Hindlimb muscle (tissue), 1 donor: ENCODE measurements at places on chromosomes 1 and 21. TPM values are rescaled to one million over a fixed set of nuclear protein-coding genes. Genes with fewer than 3 reads are reported as not detected.

CHAF1B gene
- polyA plus RNA-seq, result 4.5 TPM

FAM131C gene
- polyA plus RNA-seq, result not detected

UBR4 gene
- polyA plus RNA-seq, result 98.1 TPM

FCMR gene
- polyA plus RNA-seq, result 1.5 TPM

SLFNL1 gene
- 0.68 TPM for polyA plus RNA-seq

PADI6 gene
- not detected for polyA plus RNA-seq

TFF1 gene
- polyA plus RNA-seq, result not detected

SRGAP2B gene
- 48.0 TPM for polyA plus RNA-seq

ACOT11 gene
- polyA plus RNA-seq, result 7.2 TPM

LAMB3 gene
- 0.81 TPM for polyA plus RNA-seq

HAO2 gene
- polyA plus RNA-seq, result not detected

CFHR1 gene
- polyA plus RNA-seq, result not detected

SH2D5 gene
- polyA plus RNA-seq, result 0.44 TPM

PRUNE1 gene
- 27.1 TPM for polyA plus RNA-seq

DNA sequence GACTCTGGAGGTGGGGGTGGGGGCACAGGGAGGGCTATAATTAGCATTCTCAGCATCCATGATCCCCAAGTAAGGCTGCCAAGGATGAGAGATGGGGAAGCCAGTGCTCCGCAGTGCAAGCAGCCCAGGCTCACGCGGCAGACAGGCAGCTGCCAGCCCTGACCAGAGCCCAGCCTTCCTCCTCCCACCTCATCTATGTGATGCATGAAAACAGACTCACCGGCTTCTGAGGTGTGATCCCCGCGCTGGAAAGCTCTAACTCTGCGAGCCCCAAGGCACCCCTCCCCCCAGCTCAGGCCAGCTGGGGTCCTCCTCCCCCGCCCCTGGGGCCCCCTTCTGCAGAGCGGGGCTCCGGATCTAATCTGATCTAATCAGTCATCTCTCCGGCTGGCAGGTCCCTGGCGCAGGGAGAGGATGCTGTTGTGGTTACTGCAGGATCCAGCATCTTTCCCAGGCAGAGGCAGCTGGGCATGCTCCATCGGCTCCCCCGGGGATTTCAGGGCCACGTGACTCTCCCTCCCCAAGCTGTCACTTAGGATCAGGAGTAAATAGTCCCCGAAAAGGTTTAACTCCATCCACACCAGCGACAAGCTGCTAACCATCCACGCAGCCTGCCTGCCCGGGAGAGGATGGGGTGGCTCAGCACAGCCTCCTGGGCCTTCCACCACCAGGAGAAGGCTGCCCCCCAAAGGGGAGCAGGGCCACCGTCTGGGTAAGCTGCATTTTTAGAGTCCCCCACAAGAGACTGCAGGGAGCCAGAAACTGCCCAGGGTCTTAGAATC lies at the start of gene PLEKHA6:
TSS of gene PLEKHA6 (minus strand) at position 456 of the 782 bp plus-strand sequence. CDS start 86,202 bp downstream, outside the sequence.
- no peak for DNase-seq

DNA sequence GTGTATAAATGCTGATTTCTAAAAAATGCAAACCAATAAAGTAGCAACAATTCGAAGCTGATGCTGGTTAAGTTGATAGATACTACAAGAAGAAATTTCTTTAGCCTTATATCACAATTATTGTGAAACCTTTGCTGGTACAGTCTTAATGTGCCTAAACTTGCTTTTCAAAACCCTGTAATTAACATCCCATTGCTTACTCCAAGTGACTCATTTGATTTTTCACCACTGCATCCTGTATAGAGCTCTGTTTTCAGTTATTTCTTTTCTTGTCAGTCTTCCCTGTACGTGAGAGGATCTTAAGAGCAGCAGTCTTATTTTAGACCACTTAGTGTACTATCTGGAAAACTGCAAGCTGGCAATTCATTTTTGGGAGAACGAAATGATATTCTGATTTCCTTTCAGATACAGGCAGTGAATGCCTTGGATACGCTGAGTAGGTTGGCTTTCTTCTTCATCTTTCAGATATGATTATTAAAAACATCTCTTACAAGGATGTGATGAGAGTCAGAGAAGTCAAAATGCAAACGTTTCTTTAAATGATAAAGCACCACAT lies 210.3 kb downstream of the KCTD3 start:
- DNase-seq, result no peak

GRCh38 chr1:43352351-43352705 lies 6.5 kb upstream of the CDC20 start:
- DNase-seq, result no peak

DNA sequence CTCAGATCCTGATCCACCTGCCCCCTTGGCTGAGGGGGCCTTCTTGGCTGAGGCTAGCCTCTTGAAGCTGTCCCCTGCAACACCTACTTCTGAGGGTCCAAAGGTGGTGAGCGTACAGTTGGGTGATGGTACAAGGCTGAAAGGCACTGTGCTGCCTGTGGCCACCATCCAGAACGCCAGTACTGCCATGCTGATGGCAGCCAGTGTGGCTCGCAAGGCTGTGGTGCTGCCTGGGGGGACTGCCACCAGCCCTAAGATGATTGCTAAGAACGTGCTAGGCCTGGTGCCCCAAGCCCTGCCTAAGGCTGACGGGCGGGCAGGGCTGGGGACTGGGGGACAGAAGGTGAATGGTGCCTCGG lies 5.2 kb downstream of the ZNF687 start:
- DNase-seq, result no peak

- DNase-seq, result no peak
Measured at GRCh38 chr1:241714321-241715218, 62.5 kb downstream of the WDR64 start.

- no peak for DNase-seq
Measured at GRCh38 chr1:178935610-178936009, 64.7 kb upstream of the ANGPTL1 start.

GRCh38 chr21:45504021-45504515 lies 38.2 kb downstream of the SLC19A1 start:
- no peak for DNase-seq

DNA sequence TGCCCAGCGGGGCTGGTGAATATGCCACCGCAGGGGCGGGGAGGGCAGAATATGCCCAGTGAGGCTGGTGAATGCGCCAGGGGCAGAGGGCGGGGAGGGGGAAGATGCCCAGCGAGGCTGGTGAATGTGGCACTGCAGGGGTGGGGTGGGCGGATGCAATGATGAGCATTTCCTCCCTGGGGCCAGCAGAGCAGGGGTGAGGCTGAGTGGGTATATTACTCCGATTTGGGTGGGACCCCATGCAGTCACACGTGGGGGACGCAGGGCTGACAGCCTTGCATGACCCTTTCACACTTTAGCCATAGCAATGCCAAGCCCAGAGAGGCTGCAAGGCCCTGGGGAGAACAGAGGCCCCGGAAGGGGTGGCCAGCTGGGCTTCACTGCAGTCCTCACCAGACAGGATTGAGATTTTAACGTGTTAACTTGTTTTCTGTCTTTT lies 9.3 kb upstream of the SLX9 start:
- no peak for DNase-seq

- no peak for DNase-seq
Measured at GRCh38 chr1:233227930-233228465, 67.5 kb downstream of the PCNX2 start.

DNA sequence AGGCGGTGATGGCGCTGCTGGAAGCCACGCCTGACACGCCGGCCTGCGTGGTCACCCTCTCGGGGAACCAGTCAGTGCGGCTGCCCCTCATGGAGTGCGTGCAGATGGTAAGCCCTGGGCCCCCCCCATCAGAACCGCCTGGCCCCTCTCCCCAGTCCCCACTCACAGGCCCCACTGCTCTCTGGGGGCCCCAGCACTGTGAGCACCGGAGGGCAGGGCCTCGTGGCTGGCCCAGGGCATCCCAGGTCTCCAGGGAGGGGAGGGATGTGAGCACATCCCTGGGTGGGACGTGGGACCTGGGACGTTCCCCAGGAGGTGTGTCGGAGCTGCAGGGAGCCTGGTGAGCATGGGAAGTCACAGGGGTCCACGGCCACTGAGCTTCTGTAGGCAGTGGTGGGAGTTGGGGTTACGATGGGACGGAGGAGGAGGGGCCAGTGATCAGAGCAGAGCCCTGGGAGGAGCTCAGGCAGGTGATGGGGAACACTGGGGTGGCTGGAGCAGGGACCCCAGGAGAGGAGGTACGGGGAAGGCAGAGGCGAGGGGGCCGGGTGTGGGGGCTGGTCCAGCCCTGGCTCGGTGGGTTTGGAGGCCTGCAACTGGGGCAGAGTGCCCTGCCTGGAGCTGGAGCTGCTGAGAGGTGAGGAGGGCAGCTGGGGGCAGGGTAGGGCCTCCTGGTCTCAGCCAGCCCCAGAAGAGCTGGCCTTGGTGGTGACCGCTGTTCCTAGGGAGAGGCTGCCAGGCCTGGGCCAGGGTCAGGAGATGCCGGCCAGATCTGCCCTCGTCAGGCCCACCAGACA lies 18.8 kb downstream of the PFKL start:
- DNase-seq, result no peak

- no peak for DNase-seq
Measured at GRCh38 chr1:1832166-1832565, 53.9 kb upstream of the NADK start.

DNA sequence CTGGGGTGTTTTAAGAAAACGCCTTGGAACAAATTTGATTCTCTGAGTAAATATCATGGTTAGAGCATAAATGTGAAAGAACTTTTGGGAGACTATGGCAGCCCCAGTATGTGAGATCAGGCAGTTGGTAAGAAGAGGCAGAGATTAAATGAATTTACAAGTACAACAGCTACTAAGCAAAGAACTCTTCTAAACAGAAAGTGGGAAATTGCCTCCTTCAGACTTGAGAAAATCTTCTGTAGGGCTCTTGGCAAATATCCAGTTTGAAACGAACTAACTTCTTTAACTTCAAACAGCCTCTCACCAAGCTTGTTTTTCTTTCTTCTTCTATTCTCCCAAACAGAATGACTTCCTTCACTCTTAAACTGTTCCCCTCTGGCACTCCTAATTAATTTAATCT lies 337.7 kb downstream of the SIPA1L2 start:
- DNase-seq, result no peak

DNA sequence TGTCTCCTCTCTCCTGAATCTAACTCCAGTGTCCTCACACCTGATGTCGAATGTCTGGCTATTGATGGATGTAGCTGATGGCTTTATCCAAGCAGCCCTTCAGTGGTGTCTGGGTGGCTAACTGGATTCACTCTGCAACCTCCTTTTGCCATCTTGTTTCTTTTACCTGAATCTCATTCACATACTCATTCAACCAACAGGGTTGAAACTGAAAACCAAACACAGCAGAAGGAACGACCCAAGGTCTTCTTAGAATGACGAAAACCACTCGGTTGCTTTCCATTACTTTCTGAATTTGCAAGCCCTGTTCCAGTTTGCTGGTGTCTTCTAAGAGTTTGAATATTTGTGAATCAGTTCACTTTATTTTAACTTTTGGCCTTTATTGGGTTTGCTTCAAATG lies 424.3 kb upstream of the CXADR start:
- DNase-seq, result no peak

DNA sequence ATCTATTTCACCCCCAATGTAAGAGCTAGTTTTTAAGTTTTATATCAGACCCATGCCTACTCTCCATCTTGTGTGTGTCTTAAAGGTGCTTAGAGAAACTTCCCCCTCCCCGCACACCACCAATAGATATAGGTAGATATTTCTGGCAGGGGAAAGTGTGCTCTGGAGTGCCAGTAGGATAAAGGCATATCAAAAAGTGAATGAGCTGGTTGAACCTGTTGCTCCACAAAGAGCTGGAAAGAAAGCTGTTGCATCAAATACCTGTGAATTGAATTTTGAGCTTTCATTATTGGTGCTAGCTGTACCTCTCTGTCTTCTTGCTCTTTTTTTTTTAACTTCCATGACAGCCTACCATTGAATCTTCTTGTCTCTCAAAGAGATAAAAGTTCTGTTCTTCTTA lies 32.8 kb downstream of the ARID1A start:
- DNase-seq, result no peak

GRCh38 chr21:33019885-33020557 lies 5.7 kb upstream of the OLIG2 start:
- no peak for DNase-seq

DNA sequence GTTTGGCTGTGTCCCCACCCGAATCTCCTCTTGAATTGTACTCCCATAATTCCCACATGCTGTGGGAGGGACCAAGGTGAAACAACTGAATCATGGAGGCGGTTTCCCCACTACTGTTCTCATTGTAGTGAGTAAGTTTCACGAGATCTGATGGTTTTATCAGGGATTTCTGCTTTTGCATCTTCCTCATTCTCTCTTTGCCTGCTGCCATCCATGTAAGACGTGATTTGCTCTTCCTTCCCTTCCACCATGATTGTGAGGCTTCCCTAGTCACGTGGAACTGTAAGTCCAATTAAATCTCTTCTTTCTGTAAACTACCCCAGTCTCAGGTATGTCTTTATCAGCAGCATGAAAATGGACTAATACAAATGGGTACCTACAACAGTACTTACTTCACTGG lies 73.5 kb downstream of the PIK3R3 start:
- DNase-seq, result no peak

DNA sequence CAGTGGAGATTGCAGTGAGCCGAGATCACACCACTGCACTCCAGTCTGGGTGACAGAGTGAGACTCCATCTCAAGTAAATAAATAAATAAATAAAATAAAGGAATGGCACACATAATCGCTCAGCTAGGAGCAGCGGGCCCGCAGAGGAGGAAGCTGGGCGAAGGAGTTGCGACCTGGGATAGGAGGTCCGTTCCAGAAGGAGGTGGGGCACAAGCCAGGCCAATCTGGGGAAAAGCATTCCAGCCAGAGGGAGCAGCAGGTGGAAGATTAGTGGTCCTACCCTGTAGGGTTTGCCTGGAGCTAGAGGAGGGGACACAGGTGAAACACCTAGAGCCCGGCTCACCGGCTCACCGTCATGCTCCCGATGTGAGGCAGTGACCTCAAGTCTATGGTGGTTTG lies 40.3 kb upstream of the CASZ1 start:
- no peak for DNase-seq

GRCh38 chr1:239025223-239025622 lies 361.1 kb upstream of the CHRM3 start:
- DNase-seq, result no peak

DNA sequence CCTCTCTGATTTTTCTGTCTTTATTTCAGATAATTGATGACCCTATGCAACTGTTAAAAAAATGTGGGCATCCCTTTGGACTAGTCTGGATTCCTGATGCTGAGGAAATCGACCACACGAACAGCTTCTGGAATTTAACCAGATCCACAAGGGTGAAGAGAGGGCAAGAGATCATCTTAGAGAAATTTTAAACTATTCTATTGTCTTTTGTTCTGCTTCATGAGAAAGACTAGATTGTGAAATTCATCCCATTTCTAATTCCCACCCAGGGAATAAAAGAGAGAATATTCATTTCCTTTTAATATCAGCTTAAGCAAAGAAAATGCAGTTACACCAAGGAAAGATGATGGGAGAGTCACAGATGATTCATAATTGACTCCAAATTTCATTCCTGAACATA lies 71.8 kb downstream of the DUSP10 start:
- no peak for DNase-seq

GRCh38 chr1:232940262-232940661 lies 10.1 kb upstream of the NTPCR start:
- DNase-seq, result no peak

- DNase-seq, result no peak
Measured at GRCh38 chr1:232519186-232519585, 110.7 kb downstream of the SIPA1L2 start.

- DNase-seq, result no peak
Measured at GRCh38 chr1:3795453-3796214, 664 bp downstream of the LRRC47 start.
